ENCODE measurements at places on chromosomes 2 and 18.
A peak's percentile ranks its signal among the peaks of the same experiment; 100 is the strongest.

DNA sequence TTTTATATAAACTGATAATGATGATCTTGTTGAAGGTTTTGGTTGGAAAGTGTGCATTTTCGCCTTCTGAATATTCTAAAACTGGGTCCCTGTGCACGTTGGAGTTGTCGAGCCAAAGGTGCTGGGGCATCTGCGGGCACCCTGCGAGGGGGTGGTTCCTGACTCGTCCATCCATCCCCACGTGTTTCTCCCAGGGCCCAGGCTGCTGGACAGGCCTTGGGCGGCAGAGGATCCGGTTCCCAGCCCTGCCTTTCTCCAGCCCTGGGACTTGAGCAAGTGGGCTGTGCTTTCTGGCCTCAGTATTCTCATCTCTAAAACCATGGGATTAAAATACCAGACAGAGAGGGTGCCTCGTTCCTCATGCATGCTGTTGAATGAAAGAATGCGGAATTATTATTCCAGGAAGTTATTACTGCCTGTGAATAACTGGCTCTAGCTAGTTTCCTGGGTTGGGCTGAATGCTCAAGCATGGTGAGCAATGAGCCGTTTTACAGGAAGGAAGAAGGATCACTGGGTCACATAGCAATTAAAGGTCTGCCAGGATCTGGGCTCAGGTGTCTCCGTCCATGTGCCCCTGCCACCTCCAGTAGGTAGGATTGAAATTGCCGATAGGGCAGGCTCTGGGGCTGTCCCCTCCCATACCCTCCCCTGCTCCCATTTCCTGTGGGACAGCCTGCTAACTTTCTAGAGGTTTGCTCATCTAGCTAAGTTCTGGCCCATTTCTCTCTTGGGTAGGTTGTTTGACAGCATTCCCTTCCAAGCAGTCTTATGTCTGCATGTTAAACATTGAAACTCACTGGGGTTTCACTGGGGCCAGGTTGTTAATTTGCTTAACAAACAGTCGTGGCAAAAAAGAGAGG, 77.2 kb upstream of the HS6ST1 start:
- DNase-seq: no peak

DNA sequence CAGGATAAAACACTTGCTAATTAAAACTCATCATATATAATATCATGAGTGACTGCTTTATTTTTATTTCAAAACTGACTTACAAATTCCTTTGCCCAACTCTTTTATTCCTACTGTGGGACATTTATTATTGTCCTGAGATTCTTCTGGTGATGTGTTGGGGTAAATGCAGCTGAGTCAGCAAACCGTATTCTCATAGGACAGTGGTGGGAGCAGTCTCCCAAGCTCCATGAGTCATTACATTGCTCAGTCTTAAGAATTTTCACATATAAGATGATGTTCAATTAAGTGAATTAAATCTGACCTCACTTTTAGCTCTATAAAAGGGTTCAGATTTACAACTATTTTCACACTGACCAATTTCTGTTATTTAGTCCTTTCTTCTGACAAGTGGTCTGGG, 1530.7 kb downstream of the LRP1B start:
- DNase-seq: peak; percentile 10

GRCh38 chr2:143936848-143937722, 582.8 kb downstream of the ZEB2 start:
- peak; percentile 18 for DNase-seq

DNA sequence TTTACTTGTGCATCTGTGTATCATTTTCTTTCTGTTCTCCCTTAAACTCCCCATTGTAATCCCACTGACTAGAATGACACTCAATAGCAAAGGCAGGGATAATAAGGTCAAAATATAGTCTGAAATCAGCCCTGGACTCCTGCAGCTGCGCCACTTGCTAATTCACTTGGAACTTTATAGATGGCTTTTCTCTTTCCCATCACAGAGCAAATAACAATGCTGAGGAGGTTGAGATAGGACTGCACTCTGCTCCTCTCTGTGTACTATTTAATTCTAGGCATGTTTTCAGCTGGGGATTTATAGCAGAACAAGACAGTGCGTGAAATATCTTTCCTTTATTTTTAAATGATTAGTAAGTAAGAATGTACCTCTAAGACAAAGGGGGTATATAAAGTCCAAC, 324.2 kb downstream of the LNPK start:
- no peak for DNase-seq

DNA sequence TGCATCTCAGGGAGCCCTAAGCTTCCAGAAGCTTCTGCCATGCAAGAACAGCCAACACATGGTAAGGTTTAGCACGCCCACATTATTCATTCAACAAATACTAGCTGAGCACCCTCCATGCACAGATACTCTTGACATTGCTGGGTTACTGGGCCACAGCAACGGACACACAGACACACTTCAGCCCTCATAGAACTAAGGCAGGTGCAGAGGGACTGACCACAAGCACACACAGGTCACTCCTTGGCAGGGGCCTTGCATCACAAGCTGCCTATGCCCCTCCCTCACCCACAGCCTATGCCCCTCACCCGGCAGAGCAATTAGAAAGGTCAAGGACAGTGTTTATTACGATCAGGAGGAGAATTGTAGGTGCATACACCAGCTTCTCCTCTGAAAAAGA, 15.8 kb downstream of the SLC14A2 start:
- DNase-seq: no peak

DNA sequence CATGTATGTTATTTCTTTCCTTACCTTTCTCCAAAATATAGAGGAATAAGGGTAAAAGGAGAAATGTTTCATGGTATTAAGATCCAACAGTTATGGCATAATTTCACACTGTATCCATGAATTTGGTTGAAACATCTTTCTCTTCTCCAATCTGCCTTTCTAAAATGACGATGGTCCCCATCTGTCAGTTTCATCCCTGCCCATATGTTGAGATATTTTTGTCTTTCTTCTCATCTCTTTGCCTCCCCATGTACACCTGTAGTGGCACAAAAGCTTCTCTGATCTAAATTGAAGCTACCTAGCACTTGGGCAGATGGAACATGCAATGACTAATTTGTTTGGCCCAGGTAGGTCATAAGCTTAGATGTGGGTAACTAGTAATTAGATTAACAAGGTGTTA, 90.7 kb upstream of the LRRTM1 start:
- no peak for DNase-seq

DNA sequence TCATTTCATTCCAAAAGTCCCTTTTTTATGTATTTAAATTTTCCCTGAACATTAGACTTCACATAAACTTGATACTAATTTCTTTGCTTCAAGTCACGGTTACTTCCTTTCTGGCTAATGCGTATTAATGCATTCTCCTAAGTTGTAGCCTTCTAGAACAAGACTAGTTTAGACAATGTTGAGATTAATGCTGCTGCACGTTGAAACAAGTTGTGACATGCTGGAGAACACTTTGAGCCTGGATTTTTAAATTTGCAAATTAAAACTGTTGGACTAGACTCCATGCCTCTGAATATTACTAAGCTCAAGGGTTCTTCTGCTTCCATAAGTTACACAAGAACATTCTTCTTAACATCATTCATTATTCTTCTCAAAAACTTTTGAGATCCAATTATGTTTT, 29.1 kb downstream of the ID2 start:
- no peak for DNase-seq

DNA sequence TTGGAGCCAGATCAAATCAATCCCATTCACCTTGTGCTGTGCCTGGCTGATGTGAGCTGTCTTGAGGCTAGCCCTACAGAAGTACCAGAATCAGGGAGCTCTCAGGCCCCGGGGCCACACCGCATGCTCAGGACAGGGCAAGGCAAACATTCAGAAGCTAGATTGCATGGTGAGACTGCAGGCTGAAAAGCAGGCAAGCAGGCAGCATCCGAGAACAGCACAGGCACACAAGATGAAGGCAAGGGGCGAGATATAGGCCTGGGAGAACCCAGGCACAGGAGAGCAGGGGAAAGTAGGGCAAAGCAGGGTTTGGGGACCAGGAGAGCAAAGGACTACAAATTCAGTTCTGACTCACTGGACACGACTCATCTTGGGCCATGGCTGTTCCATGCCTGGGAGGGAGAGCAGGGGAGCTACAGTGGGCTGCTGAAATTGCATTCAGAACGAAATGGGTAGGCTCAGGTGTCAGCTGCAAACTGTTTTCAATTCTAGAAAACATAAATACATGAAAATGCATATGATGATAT, 59.6 kb downstream of the GALNT14 start:
- peak; percentile 15 for DNase-seq

DNA sequence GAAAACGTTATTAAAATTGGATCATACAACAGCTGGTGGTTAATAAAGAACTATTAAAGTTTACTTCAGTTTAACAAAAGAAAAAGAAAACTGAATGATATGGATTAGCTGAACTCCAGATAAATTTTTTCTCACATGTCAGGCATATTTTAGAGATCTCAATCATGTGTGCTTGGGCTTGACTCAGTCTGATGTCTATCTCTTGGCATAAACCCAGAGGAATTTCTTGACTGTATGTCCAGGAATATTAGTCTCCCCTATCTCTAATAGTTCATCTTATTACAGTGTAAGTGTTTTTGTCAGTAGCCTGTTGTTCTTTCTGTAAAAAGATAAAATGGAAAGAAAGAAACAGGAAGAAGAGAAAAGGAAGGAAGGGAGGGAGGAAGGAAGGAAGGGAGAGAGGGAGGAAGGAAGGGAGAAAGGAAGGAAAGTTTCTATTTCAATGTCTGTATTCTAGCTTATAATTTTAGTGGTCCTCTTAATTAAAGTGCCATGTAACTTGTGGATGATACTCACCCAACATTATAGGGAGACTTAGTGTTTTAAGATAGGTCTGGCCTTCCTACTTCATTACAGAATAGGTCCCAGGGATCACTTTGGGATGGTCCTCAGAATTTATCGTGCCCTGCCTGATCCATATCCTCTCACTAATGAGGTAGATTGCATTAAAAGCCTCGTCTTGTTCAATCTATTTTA, 99.7 kb upstream of the UGP2 start:
- DNase-seq: peak; percentile 29

GRCh38 chr2:241211276-241211675, 22.8 kb downstream of the ANO7 start:
- DNase-seq: no peak

- peak; percentile 68 for DNase-seq
Measured at GRCh38 chr18:79644006-79644665, 35.5 kb upstream of the CTDP1 start.

DNA sequence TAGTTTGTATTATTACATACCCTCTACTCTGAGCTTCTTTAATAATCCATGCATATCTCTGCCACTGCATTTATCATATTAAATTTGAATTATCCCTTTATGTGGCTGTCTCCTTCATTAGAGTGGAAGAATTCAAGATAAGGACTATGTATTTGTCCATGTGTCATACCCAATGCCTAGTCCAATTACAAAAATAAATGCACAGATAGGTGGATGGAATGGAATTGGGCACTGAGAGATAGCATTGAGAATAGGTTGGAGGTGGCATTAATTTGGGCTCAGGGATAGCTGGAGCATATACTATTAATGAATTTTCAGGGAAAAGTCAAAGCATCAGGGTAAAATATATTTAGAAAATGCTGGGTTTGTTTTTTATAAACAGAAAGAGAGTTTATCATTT, 893.2 kb downstream of the EPHA4 start:
- no peak for DNase-seq

- DNase-seq: no peak
Measured at GRCh38 chr18:58806826-58807714, 57.6 kb upstream of the ZNF532 start.

DNA sequence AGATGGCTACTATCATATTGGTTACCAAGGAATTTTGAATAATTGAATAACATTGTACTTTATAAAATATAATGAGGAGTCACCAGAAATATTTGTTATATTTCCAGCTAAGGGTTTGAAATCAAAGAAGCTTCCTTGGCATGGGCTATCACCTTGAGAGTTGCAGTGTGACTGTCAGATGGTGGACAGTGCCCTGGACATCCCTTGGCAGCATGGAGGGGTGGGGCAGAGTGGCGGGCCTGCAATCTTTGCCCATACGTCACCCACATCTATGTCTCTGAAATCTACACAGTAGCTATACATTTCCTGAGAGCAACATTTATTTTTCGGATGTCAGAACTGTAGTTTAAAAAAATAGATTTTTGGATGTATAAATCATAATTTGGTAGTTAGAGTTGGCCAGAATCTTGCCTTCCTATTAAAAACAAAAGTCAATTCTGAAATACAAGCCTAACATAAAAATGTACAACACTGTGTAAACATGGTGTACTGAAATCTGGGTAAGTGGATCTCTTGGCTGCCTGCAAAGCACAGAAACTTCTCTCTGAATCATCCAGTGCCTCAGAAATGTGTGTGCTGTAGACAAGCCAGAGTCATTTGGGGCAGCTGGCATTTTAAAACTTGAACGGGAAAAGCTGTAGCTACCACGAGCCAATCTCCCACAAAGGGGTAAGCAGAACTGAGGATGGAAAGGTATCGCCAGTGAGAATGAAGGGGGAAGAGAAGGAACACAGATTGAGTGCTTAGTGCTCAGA, 124.2 kb upstream of the ARHGAP28 start:
- no peak for DNase-seq

DNA sequence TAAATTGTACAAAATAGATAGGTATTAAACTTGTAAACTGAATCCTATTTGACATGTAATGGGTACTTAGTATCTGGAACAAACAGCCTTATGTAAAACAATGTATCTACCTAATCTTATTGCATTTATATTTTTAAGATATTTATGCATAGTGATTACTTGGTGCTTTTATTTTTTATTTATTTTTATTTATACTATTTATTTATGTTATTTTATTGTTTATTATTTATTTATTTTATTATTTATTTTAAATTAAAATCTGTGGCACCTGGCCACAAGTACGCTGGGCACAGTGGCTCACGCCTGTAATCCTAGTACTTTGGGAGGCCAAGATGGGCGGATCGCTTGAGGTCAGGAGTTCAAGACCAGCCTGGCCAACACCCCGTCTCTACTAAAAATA, 26.9 kb downstream of the MRO start:
- no peak for DNase-seq

- no peak for DNase-seq
Measured at GRCh38 chr2:83650161-83650560, 808.9 kb downstream of the SUCLG1 start.

- DNase-seq: no peak
Measured at GRCh38 chr2:232894746-232895145, 24.7 kb downstream of the SNORC start.

GRCh38 chr2:106137731-106138521, 56.2 kb downstream of the UXS1 start:
- no peak for DNase-seq

- no peak for DNase-seq
Measured at GRCh38 chr2:129737660-129738527, 241.6 kb upstream of the RAB6C start.

DNA sequence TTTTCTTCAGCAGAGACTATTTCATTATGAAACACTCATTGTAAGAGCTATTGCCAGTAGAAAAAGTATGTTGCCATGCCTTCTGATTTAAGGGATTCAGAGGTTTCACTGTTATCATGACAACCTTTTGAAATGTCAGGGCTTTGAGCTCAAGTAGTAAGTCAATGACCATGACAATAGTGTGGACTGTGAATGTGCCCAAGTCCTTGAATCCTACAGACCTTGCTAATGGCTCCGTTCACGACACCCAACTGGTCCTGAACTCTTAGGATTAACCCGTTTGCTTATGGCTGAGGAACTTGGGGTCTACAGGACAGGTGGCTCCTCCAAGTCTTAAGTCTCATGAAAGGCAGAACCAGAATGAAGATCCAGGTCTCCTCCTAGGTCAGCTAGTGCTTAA, 17.6 kb upstream of the KIDINS220 start:
- no peak for DNase-seq

- no peak for DNase-seq
Measured at GRCh38 chr18:33470216-33470615, 29.7 kb upstream of the CCDC178 start.
